KG1 (cell line): ENCODE measurements at places on chromosomes 16 and 17.

DNA sequence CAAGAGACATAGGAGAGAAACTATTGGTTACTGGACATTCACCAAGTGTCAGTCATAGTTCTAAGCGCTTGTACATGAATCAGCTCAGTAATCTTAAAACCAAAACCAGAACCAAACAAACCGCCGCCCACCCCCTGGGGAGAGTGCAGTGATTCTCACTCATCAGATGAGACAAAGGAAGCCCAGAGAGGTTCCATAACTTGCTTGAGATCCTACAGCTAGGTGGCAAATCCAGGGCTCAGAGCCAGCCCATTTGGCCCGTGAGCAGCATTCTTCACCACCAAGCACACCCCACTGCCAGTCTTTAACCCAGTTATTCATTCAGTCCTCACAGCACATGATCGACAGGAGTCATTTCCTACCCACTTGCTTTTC is 37.2 kb upstream of the RGS9 start:
- no peak for DNase-seq

DNA sequence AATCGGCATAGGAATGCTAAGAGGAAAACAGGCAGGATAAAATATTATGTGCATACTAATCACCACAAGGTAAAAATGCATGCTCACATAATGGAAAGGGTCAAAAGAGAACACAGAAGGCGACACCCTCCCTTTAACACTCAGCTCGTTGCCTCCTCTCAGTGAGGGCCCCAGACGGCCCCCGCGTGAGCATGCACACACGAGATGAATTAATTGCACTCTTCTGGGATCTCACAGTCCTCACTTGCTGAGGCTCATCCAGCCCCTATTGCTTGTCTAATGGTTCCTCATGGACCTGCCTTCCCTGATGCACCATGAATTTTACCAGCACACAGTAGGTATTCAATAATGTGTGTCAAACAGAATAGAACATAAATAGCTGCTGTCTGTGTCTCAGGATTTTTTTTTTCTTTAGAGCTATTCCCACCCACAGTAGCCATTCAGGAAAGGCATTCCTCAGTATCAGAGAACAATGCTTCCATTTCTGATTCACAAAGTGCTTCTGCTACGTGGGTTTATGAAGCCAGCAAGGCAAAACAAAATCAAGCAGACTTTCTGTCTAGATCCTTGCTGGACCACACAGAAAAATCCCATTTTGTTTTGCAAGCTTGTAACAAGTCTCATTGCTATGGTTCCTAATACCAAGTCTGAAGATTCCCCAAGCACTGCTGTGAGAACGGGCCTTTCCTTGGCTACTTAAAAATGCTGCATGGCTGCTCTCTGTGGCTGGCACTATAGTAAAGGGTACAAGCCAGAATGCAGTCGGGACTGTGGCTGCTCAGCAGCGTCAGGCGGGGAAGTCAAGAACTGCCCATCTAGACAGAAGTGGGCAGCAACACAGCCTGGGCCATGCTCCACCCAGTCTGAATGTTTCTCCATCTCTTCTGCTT is 43.6 kb downstream of the TOM1L2 start:
- DNase-seq: no peak

DNA sequence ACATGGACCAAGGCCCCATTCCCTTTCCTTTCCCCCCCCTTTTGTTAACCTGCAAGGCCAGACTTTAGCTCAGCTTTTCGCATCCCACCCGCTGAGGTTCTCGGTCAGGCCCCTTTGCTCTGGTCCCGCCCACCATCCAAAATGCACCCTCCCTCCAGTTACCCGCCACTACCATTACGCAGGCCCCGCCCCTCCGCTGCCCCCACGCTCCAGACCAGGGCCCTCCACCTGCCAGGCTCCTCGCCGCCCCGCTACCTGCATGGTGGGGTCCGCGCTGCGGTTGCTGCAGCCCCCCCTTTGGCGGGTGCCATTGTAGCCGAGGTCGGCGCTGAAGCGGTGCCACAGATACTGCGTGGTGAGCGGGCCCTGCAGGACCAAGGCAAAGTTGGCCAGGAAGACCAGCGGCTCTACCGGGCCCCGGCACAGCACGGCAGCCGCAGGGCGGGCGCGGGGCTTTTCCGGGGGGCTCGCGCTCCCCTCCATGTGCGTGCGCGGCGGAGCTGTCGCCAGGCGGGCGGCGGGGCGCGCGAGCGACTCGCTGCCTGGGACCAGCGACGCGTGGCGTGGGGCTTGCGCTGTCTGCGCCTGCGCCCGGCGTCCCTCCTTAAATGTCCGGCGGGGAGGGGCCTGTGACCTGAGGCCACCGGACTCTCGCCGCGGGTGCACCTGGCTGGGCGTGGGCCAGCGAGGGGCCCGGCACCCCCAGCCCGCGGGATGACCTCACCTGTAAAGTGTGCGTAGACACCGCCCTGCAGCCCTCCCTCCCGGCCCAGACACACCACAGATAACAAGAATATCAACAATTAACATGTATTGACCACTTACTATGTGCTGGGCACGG is at the start of gene SLC46A1:
TSS of gene SLC46A1 (minus strand) at position 581 of the 841 bp plus-strand sequence. CDS start at position 483, 98 bp downstream.
- DNase-seq: no peak

DNA sequence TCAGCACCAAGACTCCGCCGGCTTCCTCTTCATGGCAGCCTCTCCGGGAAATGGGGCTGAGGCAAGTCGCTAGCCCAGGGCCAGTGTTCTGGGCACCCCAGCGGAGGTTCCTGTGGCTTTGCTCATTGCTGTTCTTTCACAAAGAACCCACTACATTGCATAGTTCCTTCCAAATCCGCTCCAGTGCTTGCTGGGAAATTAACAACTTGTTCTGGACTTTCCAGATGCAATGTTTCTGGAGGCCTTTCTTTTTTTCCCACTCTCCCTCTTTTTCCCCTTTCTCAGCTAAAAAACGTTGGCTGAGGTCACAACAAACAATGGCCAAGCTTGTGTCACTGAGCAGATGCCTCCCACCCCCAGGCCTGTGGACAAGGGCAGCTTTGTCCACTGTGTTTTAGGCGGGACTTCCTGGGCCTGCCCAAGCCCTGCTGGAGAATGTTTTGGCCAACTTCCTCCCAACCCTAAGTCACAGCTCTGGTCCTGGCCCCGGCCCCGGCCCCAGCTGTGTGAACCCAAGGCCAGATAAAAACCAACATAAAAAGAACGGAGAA is 131.5 kb upstream of the RCVRN start:
- no peak for DNase-seq

GRCh38 chr17:68489919-68490318 is 22.3 kb upstream of the PRKAR1A start:
- DNase-seq: no peak

- no peak for DNase-seq
Observed at GRCh38 chr16:68275611-68276191, 11.4 kb downstream of the SLC7A6 start.

DNA sequence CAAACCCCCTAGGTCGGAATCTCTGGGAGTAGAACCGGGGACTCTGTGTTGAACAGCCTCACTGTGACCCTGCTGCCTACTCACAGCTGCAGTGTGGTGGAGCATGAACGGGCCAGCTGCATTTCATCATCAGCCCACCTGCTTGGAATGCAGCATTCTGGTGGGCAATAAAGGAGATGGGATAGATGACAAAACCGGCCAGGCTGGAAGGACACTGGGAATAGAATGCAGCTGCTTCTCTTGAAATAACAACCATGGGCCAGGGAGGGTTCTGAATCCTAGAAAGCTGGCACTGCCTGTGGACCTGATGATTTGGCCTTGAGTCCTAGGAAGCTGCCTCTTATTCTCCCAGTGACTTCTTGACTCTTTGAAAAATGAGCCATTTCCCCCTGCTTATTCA is 23.5 kb downstream of the CFAP97D1 start:
- DNase-seq: no peak
